ENCODE measurements at places on chromosomes 4 and X.

DNA sequence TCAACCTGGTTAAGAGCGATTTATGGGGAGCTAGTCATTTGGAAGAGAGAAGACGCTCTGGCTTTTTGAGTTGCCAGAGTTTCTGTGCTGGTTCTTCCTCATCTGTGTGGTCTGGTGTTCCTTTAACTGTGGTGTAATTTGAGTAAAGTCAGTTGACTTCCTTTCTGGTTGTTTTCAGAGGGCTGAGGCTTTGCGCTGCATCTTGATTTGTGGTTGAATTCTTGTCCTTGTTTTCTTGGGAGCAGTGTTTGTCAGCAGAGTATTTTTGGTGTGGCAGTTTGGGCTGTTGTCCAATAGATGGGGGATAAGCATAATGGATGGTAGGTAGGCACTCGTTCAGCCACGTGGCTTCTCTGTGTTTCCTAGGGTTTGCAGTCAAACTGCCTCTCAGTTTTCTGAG lies 2143.2 kb upstream of the TENM3 start:
- no peak for DNase-seq

DNA sequence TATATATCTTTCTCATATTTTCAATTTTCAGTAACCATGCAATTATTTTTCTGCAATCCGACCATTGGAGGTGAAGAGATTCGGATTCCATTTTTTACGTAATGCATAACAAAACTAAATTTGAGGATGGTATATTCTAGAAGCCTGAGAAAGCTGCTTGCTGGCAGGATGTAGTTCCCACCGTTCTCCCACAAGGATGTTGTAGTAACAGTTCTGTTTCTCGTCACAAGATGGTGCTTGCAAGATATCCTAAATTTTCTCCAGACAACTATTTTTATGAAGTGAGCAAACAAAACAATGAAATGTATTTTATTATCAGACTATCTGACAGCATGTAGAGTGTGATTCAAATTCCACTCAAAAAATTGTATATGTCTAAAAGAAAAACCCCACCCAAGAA lies 10.7 kb downstream of the PWWP3B start:
- no peak for DNase-seq

DNA sequence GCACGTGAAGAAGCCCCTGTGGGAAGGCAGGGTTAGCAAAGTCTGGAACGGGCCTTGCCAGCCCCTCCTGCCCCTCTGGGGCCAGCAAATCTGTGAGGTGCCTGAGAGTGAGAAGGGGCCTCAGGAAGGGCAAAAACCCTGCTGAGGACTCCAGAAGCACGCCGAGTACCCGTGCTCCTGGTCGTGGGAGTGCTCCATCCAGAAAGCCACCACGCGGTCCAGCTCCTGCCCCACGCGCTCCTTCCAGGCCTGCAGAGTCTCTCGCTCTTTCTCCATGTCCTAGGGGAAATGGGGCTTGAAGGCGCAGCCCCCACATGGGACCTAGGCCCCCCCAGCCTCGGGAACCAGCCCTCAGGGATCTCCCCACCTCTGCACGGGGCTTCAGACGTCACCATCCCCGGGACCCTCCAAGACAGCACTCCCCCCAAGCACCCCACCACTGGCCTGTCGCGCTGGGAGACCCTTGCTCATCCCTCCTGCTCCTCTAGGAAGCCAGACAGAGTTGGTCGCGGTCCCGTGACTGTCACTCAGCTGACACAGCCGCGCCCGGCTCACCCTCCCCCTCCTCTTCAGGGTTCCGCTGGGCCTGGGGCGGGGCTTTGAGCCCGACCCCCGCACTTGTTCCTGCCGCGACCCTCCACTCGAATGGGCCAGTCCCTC lies at the start of gene RENBP:
RENBP (minus strand) TSS at position 504 of the 660 bp plus-strand sequence; CDS start at position 471, 33 bp downstream.
- DNase-seq = peak; percentile 28

DNA sequence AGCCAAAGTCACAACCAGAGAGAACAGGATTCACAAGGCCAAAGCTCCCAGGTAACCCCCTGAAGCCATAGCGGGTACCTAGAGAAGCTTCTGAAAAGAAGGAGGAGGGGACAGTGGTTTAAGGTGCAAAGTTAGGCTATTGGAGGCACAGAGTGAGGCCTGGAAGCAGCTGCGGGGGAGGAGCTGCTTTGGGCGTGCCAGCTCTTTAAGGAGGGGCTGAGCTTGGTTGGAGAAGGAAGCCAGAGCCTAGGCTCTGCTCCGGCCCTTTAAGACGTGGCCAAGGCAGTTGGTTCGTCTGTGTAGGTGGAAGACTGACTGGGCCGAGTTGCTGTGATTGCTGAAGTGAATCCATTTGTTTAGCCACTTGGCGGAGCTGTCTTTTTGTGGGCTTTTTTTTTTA lies 1.5 kb downstream of the KLF8 start:
- DNase-seq = no peak

DNA sequence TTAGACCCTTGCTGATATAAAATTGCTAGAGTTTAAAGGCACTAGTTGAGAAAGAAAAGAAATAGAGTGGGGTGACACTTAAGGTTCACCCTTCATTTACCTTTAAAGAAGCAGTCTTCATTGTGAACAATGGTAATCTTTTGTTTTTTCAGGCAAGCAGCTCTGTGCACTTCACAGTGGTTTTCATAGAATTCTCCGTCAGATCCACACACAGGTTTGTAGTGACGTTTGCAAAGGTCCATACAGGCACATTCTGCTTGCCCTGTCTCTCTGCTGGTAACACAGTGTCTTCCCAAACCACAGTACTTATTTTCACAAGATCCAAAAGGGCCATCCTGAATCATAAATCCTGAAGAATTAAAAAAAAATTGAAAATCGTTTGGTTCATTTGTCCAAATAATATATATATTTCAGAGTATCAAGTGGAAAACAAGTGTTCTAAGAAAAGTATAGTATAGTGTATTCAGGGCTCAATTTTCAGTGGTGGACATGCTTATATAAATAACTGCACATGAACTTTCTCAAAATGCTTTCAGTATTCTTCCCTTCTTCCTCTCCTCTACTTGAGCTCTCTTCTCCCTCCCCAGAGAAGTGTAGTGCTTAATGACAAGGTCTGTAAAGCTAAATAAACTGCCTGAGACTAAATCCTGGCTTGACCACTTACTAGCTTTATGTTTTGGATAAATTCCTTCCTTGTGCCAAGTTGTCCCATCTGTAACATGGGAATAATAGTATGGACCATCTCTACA lies 243.3 kb downstream of the FSTL5 start:
- no peak for DNase-seq

DNA sequence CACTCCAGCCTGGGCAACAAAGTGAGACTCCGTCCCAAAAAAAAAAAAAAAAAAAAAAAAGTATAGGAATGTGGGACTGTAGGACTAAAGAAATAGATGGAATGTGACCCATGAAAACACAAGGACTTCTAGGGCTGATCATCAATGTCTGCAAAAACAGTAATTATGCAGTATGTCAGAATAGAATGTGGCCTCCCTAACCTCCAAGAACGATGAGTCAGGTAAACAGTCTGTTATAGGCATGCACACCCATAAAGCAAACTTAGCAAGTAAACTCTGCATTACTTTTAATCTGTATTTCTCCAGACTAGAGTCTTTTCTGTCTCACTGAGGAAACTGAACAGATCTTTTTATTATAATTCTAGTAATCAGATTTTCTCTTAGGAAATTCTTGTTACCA lies 233.4 kb downstream of the HNRNPD start:
- DNase-seq = no peak

GRCh38 chr4:15753786-15754185 lies 24.3 kb upstream of the CD38 start:
- no peak for DNase-seq

- no peak for DNase-seq
Measured at GRCh38 chr4:173009129-173009823, 159.3 kb upstream of the GALNT7 start.

- peak; percentile 30 for DNase-seq
Measured at GRCh38 chrX:40266490-40267333, 169.0 kb upstream of the BCOR start.

- no peak for DNase-seq
Measured at GRCh38 chr4:84718699-84719098, 135.8 kb downstream of the CDS1 start.

DNA sequence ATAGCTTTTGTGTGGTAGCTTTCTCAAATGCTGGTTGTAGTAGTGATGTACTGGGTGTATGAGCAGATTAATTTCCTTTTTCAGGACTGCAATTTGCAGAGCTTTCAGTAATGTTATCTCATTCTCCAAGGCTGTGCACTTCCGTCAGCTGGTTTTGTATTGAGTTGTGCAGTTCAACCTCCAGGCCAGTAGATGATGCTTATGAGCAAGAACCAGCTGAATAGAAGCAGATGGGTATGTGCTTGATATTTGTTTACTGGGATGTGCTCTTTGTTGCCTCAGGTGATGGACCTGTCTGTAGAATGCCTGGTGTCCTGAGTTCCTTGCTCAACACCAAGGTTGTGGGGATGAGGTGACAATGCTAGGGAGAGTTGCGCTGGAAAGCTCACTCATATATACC lies 462.8 kb downstream of the PCDH18 start:
- no peak for DNase-seq

DNA sequence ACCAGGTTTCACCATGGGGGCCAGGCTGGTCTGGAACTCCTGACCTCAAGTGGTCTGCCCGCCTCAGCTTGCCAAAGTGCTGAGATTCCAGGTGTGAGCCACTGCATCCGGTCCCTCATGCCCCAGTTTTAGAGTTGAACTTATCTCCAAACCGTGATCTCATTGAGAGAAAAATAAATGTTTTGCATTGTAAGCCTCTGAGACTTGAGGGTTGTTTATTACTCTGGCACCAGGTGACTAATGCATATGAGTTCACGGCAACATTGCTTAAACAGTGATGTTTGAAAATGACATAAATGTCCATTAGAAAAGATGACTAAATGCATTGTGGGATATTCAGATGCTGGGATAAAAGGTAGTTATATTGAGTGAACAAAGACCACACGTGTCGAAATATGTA lies 22.9 kb upstream of the FAT1 start:
- no peak for DNase-seq

- DNase-seq = no peak
Measured at GRCh38 chr4:10684631-10685030, at the start of gene CLNK. TSS of gene CLNK (minus strand) at chr4:10684768. CDS start at chr4:10667869, 16,899 bp downstream.

GRCh38 chrX:23770142-23770541 lies 12.8 kb upstream of the SAT1 start:
- DNase-seq = no peak

- DNase-seq = no peak
Measured at GRCh38 chr4:112109360-112110058, 35.7 kb upstream of the FAM241A start.
